ENCODE measurements at places on chromosomes 3 and 15.

DNA sequence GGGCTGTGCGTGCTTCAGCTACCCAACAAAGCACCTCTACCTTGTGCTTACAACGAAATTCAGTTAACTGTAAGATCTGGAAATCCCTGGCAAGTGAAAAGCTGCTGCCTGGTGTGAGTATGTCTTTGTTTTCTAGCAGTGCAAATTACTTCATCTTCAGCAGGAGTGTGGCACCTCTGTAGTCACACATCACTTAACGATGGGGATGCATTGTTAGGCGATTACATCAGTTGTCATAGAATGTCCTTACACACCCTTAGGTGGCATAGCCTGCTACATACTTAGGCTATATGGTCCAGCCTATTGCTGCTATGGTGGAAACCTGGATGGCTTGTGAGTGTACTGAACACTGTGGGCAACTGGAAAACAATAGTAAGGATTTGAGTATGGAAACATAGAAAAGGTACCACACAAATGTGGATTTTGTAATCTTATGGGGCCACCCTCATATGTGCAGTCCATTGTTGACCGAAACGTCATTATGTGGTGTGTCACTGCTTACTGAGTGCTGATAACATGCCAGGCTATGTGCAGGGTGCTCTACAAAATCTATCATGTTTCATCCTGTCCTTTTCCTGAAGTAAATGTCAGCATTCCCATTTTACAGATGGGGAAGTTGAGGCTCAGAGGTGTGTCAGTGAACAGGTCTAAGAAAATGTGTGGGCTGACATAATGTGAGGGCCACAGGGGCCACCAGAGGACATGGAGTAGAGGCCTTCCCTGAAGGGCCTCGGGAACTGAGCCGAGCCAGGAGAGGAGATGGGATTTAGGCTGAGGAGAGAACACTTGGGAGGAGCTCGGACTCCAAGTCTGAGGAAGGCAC is 173.5 kb downstream of the VGLL4 start:
- DNase-seq: no peak

GRCh38 chr3:87719060-87719459 is 339.7 kb downstream of the CGGBP1 start:
- DNase-seq: no peak

- no peak for DNase-seq
These were observed 1.4 kb upstream of the ISLR2 start for GRCh38 chr15:74128785-74129585.

- DNase-seq: no peak
These were observed 37.6 kb downstream of the ABTB1 start for GRCh38 chr3:127710155-127710941.

DNA sequence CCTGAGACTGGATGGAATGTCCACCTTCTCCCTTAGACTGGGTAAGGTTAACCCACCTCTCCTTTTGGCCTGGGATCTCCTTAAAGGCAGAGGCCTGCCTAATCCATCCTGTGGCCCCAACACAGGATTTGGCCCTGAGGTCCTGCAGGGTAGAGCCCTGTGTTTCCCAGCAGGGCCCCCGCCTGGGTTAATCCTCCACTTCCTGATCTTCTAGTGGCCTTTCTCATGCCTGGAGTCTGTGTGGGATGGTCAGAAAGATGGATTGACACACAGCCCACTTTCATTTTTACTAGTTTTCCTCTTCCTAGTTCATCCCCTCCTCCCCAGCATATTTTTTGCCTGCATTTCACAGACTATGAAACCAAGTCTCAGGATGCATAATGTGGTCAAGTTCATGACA is 48.9 kb upstream of the SLC6A6 start:
- DNase-seq: no peak

DNA sequence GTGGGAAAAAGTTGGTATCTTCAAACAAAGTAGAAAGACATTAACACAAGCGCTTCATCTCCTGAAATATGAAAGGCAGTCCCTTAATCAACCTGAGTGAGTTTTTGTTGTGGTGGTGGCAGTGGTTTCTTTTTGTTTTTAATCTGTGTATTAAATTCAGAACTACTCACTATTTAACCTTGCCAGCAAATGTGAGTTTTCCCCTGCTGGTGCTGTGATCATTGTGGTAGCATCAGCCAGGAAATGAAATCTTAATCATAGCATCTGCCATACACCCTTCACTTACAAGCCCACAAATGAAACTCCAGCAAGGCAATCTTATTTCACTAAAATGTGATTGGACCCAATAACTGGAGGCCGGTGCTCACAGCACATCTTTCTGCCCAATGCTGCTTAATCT is 229.7 kb downstream of the SHOX2 start:
- no peak for DNase-seq

- no peak for DNase-seq
These were observed 91.1 kb upstream of the KLF13 start for GRCh38 chr15:31235311-31236183.

GRCh38 chr15:98586066-98586465 is 62.3 kb upstream of the IGF1R start:
- no peak for DNase-seq

DNA sequence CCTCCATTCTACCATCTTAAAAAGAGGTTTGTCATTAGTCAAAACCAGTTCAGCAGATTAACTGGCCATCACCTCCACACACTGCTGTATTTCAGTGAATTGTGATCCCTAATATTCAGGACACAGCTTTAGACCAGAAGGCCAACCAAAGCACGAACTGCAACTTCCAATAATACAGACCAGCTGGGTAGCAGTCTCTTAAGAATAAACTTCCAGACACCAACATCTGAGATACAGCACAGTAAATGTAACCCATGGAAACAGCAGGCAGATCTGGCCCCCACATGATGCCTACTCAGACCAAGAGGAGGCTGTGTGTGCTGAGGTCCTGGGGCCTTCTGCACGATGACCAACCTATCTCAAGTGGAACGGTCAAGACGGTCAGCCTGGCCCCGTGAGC is 34.9 kb downstream of the SPATA12 start:
- no peak for DNase-seq

DNA sequence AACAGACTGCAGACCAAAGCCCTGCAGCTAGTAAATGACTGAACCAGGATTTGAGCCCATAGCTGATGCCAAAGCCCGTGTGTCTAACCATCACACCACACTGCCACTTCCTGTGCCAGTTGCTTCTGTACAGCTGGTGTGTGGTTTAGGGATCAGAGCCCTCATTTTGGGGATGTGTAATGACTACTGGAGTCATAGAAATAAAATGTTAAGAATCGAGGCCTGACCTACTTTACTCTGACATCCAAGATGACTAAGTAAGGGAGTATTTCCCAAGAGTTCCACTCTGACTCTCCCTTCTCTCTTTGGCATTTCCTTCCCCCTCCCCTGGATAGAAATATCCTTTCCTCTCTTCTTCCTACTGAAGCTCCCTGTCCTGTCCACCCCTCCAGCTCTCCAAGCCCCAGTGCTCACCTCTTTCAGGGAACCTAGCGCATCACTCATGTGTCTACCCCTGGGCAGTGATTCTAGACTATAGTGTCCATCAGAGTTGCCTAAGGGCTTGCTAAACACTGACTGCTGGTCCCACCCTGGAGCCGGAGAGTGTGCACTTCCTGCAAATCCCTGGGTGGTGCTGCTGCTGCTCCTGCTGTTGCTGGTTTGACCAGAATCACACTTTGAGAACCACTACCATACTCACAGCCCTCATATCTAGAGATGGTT is 53.8 kb downstream of the MGLL start:
- no peak for DNase-seq

GRCh38 chr3:12175844-12176453 is 17.2 kb upstream of the TIMP4 start:
- DNase-seq: no peak

GRCh38 chr3:148084931-148085330 is 612.8 kb upstream of the AGTR1 start:
- no peak for DNase-seq

- no peak for DNase-seq
These were observed 44.3 kb upstream of the PLAAT1 start for GRCh38 chr3:193196746-193197145.

- DNase-seq: no peak
These were observed 91.2 kb downstream of the SLC25A26 start for GRCh38 chr3:66312039-66312438.

DNA sequence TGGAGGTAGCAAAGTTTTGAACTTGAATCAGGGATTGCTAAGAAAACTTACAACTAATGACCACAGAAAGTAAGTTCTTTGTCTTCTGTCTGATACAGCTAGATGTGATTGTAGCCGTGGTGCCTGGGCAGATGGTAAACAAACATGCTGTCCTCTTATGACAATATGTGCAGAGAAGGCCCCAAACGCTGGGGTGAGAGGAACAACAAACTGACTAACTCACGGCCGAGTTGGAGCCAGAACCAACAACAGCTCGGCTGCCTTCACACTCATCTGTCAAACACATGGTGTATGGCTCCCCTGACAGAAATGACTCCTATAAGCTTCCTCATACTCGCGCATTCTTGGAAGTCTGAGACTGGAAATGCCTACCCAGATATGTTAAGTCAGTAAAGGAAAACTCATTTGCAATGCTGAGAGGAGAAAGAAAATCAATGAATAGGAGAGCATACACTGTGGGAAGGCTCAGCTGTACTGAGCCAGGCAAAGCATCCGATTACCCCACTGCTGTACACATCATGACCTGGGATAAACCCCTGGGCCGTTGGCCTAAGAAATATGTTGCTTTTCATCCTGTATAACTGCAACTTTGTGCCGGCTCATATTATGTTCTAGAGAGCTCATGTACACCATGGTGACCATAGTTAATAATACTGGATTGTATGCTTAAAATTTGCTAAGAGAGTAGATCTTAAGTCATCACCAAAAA is 5.7 kb downstream of the THBS1 start:
- DNase-seq: no peak

DNA sequence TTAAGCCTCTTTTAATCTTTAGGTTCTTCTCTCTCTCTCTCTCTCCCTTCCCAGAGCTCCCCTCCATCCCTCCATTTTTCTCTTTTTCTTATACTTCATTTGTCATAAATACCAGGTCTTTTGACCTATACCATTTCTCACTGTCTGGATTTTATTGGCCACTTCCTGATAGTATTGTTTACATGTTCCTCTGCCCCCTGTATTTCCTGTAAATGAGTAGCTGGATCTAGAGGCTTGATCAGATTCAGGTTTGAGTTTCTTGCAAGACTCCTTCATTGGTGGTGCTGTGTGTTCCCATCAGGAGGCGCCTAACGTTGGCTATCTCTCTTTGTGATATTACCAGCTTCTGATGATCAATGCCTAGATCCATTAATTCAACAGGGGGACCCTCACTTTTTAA is 42.2 kb downstream of the DAPK2 start:
- DNase-seq: no peak

DNA sequence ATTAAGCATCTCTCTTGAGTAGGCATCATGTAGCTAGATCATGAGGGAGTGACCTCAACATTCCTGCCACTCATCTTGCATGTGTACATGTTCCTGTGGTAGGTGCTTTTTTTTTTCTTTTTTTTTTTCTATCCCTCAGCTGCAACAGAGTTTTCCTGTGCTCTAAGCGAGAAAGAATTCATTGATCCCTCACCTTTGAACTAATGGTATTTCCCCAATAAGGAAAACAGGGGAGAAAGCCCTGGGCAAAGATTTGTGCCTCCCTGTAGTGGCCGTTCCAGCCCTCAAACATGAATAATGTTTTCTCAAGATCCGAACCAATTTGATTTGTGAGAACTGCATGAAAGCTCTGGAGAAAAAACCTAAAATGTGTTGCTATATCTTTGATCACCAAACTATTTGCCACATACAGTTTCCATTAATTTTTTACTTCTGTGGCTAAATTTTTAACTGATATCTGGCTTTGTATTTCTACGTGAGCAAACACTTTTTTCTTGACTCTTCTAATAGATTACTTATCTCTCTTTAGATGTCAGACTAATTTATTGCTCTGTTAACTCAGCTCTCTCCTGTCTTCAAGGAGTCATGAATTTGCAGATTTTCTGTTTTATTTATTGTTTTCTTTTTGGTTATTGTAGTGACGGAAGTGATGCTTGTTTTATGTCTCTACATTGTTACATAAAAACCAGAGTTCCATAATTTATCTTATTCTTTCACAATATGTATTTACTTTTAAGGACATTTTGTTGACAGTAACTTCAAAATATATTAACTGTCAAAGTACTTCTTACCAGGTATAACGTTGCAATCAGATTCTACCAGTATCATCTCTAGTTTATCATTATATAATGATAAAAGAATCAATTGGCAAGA is 1396.5 kb downstream of the OTOL1 start:
- no peak for DNase-seq

DNA sequence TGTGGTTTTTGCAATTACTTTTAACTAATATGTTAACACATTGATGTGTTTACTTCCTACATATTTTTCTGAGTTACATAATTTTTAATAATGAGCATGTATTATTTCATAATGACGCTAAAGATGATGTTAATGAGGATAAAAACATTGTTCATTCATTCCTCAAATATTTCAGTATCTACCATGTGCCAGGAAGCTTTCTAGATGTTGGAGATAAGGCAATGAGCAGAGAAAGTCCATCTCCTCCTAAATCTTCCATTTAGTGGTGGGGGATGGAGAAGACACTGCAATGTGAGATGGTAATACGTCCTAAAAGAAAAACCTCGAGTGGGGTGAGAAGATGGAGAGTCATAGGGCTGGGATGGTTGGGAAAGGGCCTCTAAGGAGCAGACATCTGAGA is 132.7 kb downstream of the MYLK start:
- DNase-seq: no peak

GRCh38 chr15:67823314-67824196 is 1.8 kb upstream of the SKOR1 start:
- DNase-seq: no peak

- no peak for DNase-seq
These were observed 12.9 kb downstream of the OR5AC2 start for GRCh38 chr3:98099848-98100247.

- no peak for DNase-seq
These were observed 6.8 kb downstream of the ALDH1A2 start for GRCh38 chr15:58058729-58059128.

GRCh38 chr3:4233488-4233887 is 69.7 kb upstream of the SETMAR start:
- DNase-seq: no peak

- DNase-seq: no peak
These were observed 1.9 kb upstream of the PLA1A start for GRCh38 chr3:119595639-119596334.

DNA sequence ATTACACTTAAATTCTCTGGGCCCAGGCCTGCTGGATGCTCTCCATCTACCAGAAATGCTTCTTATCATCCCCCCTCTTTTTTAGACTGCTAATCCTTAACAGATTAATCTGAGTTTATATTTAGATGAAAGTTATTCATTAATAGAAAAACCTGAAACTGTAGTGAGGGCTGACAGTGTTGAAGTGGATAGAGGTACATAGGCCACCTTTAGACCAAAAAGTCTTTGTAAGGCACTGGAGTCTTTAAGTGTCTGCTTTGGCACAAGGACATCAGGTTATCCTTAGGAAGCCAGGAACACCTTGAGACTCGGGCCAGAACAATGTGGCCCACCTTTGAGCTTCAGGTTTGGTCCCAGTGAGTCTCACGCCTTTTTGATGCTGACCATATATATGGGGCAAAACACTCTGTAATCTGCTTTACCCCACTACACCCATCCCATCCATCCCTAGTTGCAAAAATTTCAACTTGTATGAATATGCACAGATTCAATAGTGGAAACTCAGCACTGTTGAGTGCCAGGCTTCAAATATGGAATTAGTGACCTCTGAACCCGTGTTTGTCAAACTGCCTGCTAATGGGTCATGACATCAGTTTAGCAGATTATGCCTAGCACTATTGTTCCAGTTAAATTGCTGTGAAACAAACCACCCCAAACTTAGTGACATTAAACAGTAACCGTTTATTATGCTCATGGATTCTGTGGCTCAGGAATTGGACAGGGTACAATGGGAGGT is 44.0 kb downstream of the PDE8A start:
- DNase-seq: no peak

All from activated CD4-positive, alpha-beta T cell treated with anti-CD3 and anti-CD28 coated beads, Interleukin-2, amount 50 U/mL, for 4 hours (primary cell).